ENCODE measurements at places on chromosomes 12 and 14. TPM values are rescaled to one million over a fixed set of nuclear protein-coding genes. Genes with fewer than 3 reads are reported as not detected.

The HOXC12 gene
- not detected for total RNA-seq

The TMPRSS12 gene
- 0.45 TPM for total RNA-seq

The RERG gene
- 24.2 TPM for total RNA-seq

The GLIPR1L1 gene
- total RNA-seq = not detected

The CALM1 gene
- 430 TPM for total RNA-seq

The FOXN4 gene
- total RNA-seq = 2.0 TPM

The LARP4 gene
- 55.3 TPM for total RNA-seq

The LPAR5 gene
- total RNA-seq = 2.7 TPM

The CLEC1A gene
- 3.6 TPM for total RNA-seq

The AGAP2 gene
- 0.33 TPM for total RNA-seq

The SLCO1B1 gene
- not detected for total RNA-seq

The DNAJC22 gene
- total RNA-seq = 5.0 TPM

The CLEC6A gene
- not detected for total RNA-seq

The KRT77 gene
- total RNA-seq = 0.27 TPM

The PIWIL1 gene
- not detected for total RNA-seq

The SRRM4 gene
- total RNA-seq = 1.4 TPM

The PLA2G1B gene
- total RNA-seq = not detected

The CCDC177 gene
- 3.4 TPM for total RNA-seq

The WDHD1 gene
- total RNA-seq = 15.5 TPM

The CBLN3 gene
- total RNA-seq = 1.4 TPM

The RAPGEF3 gene
- total RNA-seq = 3.7 TPM

The RILPL1 gene
- 11.8 TPM for total RNA-seq

The TAS2R14 gene
- 2.8 TPM for total RNA-seq

The IFI27L2 gene
- 14.8 TPM for total RNA-seq

The TMTC3 gene
- total RNA-seq = 34.1 TPM

The EIF4B gene
- 450 TPM for total RNA-seq

The IFNG-AS1 gene
- not detected for total RNA-seq

The SLC25A21 gene
- total RNA-seq = 0.58 TPM

The KCNJ8 gene
- 7.8 TPM for total RNA-seq

The SYNJ2BP gene
- total RNA-seq = 32.1 TPM

The SMARCC2 gene
- total RNA-seq = 92.8 TPM

The DTX1 gene
- 2.4 TPM for total RNA-seq

The SELPLG gene
- 0.31 TPM for total RNA-seq

The TSPAN11 gene
- 52.3 TPM for total RNA-seq

The P2RX2 gene
- total RNA-seq = 2.8 TPM

The KRT83 gene
- total RNA-seq = not detected

The KLHL33 gene
- total RNA-seq = not detected

The C12orf56 gene
- not detected for total RNA-seq

The AQP2 gene
- total RNA-seq = not detected

The PHETA1 gene
- 27.4 TPM for total RNA-seq

The ART4 gene
- 0.81 TPM for total RNA-seq

The CD163 gene
- total RNA-seq = 0.14 TPM

The SPX gene
- total RNA-seq = 0.87 TPM

The RNASE7 gene
- not detected for total RNA-seq

The LRRIQ1 gene
- 9.7 TPM for total RNA-seq

The LBHD2 gene
- not detected for total RNA-seq

The PRPH gene
- 7.3 TPM for total RNA-seq

The NUMB gene
- 78.1 TPM for total RNA-seq

The DHRS2 gene
- 1.4 TPM for total RNA-seq

The RNFT2 gene
- total RNA-seq = 8.7 TPM

The A2ML1 gene
- 26.0 TPM for total RNA-seq

The TMEM229B gene
- total RNA-seq = 2.7 TPM

The FAR2 gene
- 15.9 TPM for total RNA-seq

The PTPRO gene
- total RNA-seq = 7.8 TPM

The SYCP3 gene
- not detected for total RNA-seq

The HOXC9 gene
- 0.36 TPM for total RNA-seq

The RNF31 gene
- total RNA-seq = 68.6 TPM

The GPRC5A gene
- total RNA-seq = 152 TPM

The CEBPE gene
- not detected for total RNA-seq

The MGP gene
- total RNA-seq = 5.4 TPM

Measured in type B pancreatic cell (in vitro differentiated cells).